Kidney (tissue), 22 donors: ENCODE measurements at places on chromosomes 6 and 20. TPM values are rescaled to one million over a fixed set of nuclear protein-coding genes. Genes with fewer than 3 reads are reported as not detected.

C6orf62 gene
- total RNA-seq: 114 TPM

SALL4 gene
- total RNA-seq: 0.09 TPM

KCNS1 gene
- 2.9 TPM for total RNA-seq

TREML2 gene
- 0.41 TPM for total RNA-seq

RAD21L1 gene
- total RNA-seq: not detected

TTK gene
- 0.79 TPM for total RNA-seq

RRAGD gene
- 31.5 TPM for total RNA-seq

C6orf136 gene
- 27.4 TPM for total RNA-seq

CGAS gene
- total RNA-seq: 5.9 TPM

SEL1L2 gene
- not detected for total RNA-seq

OPN5 gene
- 0.16 TPM for total RNA-seq

CCDC167 gene
- 15.7 TPM for total RNA-seq

F13A1 gene
- total RNA-seq: 275 TPM

TGM6 gene
- total RNA-seq: not detected

TBX18 gene
- 4.1 TPM for total RNA-seq

TSPYL4 gene
- 25.8 TPM for total RNA-seq

TULP1 gene
- not detected for total RNA-seq

DZANK1 gene
- 6.2 TPM for total RNA-seq

MICB gene
- total RNA-seq: 5.7 TPM

PAX1 gene
- total RNA-seq: not detected

SUMO4 gene
- 1.9 TPM for total RNA-seq

TMEM242 gene
- 14.2 TPM for total RNA-seq

ZNF831 gene
- total RNA-seq: 1.9 TPM

SOX12 gene
- 12.7 TPM for total RNA-seq

GHRH gene
- not detected for total RNA-seq

CCN6 gene
- 6.7 TPM for total RNA-seq

LGSN gene
- total RNA-seq: 0.19 TPM

HLA-DQB2 gene
- total RNA-seq: 15.1 TPM

ZKSCAN8 gene
- 26.4 TPM for total RNA-seq

MMP24 gene
- total RNA-seq: 12.4 TPM

LAMA2 gene
- 20.8 TPM for total RNA-seq

TMEM74B gene
- total RNA-seq: 0.54 TPM

NR2E1 gene
- not detected for total RNA-seq

SLC26A8 gene
- total RNA-seq: 0.22 TPM

SYNGAP1 gene
- 17.8 TPM for total RNA-seq

OR2H2 gene
- total RNA-seq: not detected

PSORS1C2 gene
- not detected for total RNA-seq

SEMG1 gene
- total RNA-seq: not detected

THBS2 gene
- total RNA-seq: 33.4 TPM

MEP1A gene
- total RNA-seq: 0.09 TPM

ZNF76 gene
- 49.2 TPM for total RNA-seq

HLA-F gene
- 87.8 TPM for total RNA-seq

RIPPLY2 gene
- total RNA-seq: 0.38 TPM

SCRT2 gene
- total RNA-seq: not detected

ORC3 gene
- total RNA-seq: 22.7 TPM
